GM12878 (cell line): ENCODE measurements at places on chromosomes 6 and 20. TPM values are rescaled to one million over a fixed set of nuclear protein-coding genes. Genes with fewer than 3 reads are reported as not detected.

- no peaks in the 10 kb centered on the region; the same call in 1 of the 2 replicates for H3K36me3 ChIP-seq
- peak; percentile 93 for DNase-seq
- H3K4me3 ChIP-seq, result peak overlapping the region; percentile 40; the same call in 1 of the 2 replicates
- H3K4me1 ChIP-seq, result peaks cover 82% of the 10 kb centered on the region
- peak overlapping the region; percentile 90 for H3K27ac ChIP-seq
- H3K27me3 ChIP-seq, result no peaks in the 10 kb centered on the region
Observed at GRCh38 chr6:16473184-16473907, 235.0 kb downstream of the GMPR start.

The TRIM31 gene
- total RNA-seq, result 0.18 and 0.35 TPM in 2 replicates

The RHAG gene
- total RNA-seq, result 0.18 and 0.32 TPM in 2 replicates

- no peaks in the 10 kb centered on the region for H3K36me3 ChIP-seq
- H3K27me3 ChIP-seq, result no peaks in the 10 kb centered on the region
- H3K4me3 ChIP-seq, result no peak overlapping the region
- DNase-seq, result peak; percentile 60
- peaks cover 24% of the 10 kb centered on the region for H3K4me1 ChIP-seq
Observed at GRCh38 chr20:63567386-63568169, 6.5 kb downstream of the HELZ2 start.

The AK9 gene
- 2.8 and 3.4 TPM in 2 replicates for total RNA-seq

GRCh38 chr6:139406577-139407343 lies 32.3 kb upstream of the CITED2 start:
- no peaks in the 10 kb centered on the region for H3K36me3 ChIP-seq
- no peak for DNase-seq
- H3K27ac ChIP-seq, result no peak overlapping the region
- no peak overlapping the region for H3K4me3 ChIP-seq

GRCh38 chr20:39823224-39823623 lies 861.1 kb downstream of the DHX35 start:
- no peak for DNase-seq
- H3K27ac ChIP-seq, result no peak overlapping the region
- no peaks in the 10 kb centered on the region for H3K27me3 ChIP-seq
- no peaks in the 10 kb centered on the region for H3K36me3 ChIP-seq
- H3K4me1 ChIP-seq, result peaks cover 17% of the 10 kb centered on the region

DNA sequence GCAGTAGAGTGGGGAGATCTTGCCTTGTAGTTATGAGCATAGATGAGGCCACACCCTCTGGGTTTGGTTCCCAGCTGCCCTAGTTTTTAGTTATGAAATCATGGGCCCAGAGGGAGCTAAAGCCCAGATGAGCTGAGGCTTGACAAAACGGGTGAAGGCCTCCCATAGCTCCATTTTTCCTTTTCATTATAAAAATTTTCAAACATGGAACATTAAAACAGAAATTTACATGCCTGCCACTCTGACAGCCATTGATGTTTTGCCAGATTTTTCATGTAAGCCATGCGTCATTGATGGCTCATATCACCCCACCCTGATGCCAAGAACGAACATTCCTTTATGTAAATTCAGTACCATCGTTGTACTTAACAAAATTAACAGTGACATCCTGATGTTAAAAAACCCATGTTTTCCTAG lies 67.9 kb downstream of the IGF2R start:
- no peaks in the 10 kb centered on the region for H3K4me1 ChIP-seq
- no peak overlapping the region for H3K4me3 ChIP-seq
- H3K27ac ChIP-seq, result no peak overlapping the region
- no peaks in the 10 kb centered on the region for H3K27me3 ChIP-seq

The MUC21 gene
- not detected in 2 replicates for total RNA-seq

DNA sequence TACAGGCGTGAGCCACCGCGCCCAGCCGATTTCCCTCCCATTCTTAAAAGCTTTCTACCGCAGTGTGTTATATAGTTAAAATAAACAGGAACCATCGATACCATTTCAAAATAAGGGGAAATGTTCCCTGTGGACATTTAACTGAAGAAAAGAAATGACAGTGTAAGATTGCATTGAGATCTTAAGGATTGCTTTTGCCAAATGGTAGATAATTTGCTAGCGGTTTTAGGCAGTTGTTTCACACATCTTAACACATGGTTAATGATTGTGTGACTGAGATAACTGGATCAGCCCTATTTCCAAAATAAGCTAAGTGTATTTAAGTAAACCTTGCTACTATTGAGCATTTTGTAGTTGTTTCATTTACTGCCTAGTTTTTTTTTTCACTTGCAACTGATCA lies 15.6 kb downstream of the STX16 start:
- H3K36me3 ChIP-seq, result peaks cover 11% of the 10 kb centered on the region
- H3K27me3 ChIP-seq, result no peaks in the 10 kb centered on the region
- no peak overlapping the region for H3K4me3 ChIP-seq
- H3K4me1 ChIP-seq, result peaks cover 8% of the 10 kb centered on the region

- H3K27me3 ChIP-seq, result no peaks in the 10 kb centered on the region
- no peaks in the 10 kb centered on the region for H3K36me3 ChIP-seq
- no peak overlapping the region for H3K4me3 ChIP-seq
- no peak for DNase-seq
- no peaks in the 10 kb centered on the region for H3K4me1 ChIP-seq
Observed at GRCh38 chr6:67933278-67933677, 701.8 kb upstream of the ADGRB3 start.

DNA sequence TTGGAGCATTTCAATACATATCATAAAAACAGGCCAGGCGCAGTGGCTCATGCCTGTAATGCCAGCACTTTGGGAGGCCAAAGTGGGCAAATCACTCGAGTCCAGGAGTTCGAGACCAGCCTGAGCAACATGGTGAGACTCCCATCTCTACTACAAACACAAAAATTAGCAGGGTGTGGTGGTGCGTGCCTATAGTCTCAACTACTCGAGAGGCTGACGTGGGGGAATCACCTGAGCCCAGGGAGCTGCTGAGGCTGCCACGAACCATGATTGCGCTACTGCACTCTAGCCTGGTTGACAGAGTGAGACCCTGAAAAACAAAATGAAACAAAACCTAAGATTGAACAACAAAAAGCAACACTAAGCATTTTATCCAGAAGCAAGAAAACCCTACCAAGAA lies 47.2 kb downstream of the BACH2 start:
- no peaks in the 10 kb centered on the region for H3K4me1 ChIP-seq
- H3K27me3 ChIP-seq, result no peaks in the 10 kb centered on the region; the same call in 1 of the 2 replicates
- H3K27ac ChIP-seq, result no peak overlapping the region

- no peaks in the 10 kb centered on the region for H3K4me1 ChIP-seq
- no peak overlapping the region for H3K4me3 ChIP-seq
- H3K36me3 ChIP-seq, result no peaks in the 10 kb centered on the region
- no peaks in the 10 kb centered on the region for H3K27me3 ChIP-seq
- no peak for DNase-seq
Observed at GRCh38 chr6:46042355-46042999, 26.8 kb upstream of the CLIC5 start.
